ENCODE measurements at places on chromosomes 1 and 21.
A peak's percentile ranks its signal among the peaks of the same experiment; 100 is the strongest.

- peak; percentile 4 for DNase-seq
Measured at GRCh38 chr21:45990741-45991605, 9.4 kb downstream of the COL6A1 start.

- DNase-seq = no peak
Measured at GRCh38 chr1:5920201-5920600, 72.0 kb downstream of the NPHP4 start.

GRCh38 chr21:42107177-42107880 is 36.2 kb downstream of the UMODL1 start:
- no peak for DNase-seq

GRCh38 chr1:166874464-166874863 is 1.6 kb downstream of the TADA1 start:
- DNase-seq = no peak

DNA sequence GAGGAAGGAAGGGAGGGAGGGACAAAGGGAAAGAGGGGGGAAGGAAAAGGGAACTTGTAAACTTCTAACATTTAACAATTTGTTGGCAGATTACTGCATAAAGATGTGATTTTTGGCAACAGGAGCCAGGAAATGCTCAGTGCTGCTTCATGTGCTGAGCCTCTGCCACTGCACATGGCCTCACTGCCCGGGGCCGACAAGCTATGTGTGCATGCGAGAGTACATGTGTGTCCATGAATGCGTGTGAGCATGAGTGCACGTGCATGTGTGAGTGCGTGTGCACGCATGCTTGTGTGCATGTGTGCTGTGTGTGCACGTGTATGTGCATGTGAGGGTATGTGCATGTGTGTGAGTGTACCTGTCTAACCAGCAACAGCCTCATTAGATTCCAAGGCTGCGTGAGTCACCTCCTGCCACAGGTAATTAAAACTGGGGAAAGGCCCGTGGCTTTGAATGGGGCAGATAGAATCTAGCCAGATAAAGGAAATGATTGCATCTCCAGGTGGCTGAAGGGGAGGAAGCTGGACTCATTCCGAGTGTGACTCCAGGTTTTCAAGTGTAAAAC is 41.4 kb upstream of the TSPEAR start:
- no peak for DNase-seq

DNA sequence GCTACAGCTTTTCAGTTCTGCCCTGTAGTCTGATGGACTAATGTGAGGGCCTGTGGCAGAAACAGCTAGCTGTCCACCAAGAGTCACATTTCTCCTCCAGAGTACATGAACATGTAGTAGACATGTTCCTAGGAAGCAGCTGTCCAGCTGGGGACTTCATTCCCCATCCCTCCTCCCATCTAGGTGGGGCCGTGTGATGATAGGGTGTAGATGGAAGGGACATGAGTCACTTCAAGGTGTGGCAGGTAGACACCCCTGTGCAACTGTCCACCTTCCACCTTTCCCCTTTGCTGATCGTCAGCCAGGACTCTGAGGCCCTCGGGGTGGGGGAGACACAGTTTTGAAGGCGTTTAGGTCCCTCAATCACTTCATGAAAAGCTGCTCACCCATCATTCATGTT is 3.6 kb upstream of the RD3 start:
- DNase-seq = no peak

- no peak for DNase-seq
Measured at GRCh38 chr1:228511546-228512445, 24.6 kb downstream of the RNF187 start.

- no peak for DNase-seq
Measured at GRCh38 chr1:164785841-164786534, 227.0 kb downstream of the PBX1 start.

- no peak for DNase-seq
Measured at GRCh38 chr1:66787641-66788040, 13.4 kb downstream of the INSL5 start.

DNA sequence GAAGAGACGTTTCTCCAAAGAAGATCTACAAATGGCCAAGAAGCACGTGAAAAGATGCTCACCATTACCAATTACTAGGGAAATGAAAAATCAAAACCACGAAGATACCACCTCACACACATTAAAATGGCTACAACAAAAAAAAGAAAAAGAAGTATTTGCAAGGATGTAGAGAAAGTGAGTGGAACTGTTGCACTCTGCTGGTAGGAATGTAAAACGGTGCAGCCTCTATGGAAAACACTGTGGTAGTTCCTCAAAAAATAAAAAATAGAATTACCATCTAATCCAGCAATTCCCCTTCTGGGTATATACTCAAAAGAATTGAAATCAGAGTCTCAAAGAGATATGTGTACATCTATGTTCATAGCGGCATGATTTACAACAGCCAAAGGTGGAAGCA is 115.4 kb upstream of the EDN2 start:
- DNase-seq = no peak

DNA sequence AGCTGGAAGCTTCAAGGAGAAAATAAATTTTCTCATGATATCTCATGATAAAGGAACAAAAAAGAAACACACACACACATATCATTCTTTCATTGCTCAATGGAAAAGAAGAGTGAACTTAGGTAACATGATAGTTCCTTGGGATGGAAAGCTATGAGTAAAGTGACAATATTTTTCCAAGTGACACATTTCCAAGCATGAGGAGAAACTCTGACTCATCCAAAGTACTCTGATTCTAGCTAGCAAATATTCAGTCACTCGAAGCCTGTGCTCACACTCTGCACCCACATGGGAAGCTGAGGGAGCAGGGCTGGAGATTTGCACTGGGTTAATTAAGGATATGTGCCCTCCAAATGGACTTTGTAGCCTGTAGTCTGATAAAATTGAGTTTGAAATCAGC is 222.4 kb downstream of the LRRC40 start:
- DNase-seq = no peak

- DNase-seq = no peak
Measured at GRCh38 chr1:10989095-10989494, 23.4 kb upstream of the TARDBP start.

DNA sequence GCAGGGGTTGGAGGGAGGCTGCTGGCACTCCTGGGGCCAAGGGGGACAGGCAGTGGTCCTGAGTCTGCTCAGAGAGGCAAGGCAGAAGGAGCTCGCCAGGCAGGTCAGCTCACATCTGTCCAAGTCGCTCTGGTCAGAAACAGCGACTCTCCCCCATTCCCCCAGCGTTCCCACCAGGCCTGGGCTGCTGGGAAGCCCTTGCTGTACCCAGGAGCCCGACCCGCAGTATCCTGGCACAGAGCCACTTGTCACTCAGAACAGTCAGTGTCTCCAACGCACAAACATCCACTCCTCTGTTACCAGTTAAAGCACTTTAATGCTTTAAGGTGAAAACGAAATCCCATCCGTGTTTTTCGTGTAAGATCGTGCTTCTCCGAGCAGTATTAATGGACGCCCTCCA is 16.6 kb upstream of the CCDC27 start:
- no peak for DNase-seq

All from activated B cell treated with CpG ODN at 0.5 μM for 24 hours (primary cell).